ENCODE measurements at places on chromosomes 1 and 21.

DNA sequence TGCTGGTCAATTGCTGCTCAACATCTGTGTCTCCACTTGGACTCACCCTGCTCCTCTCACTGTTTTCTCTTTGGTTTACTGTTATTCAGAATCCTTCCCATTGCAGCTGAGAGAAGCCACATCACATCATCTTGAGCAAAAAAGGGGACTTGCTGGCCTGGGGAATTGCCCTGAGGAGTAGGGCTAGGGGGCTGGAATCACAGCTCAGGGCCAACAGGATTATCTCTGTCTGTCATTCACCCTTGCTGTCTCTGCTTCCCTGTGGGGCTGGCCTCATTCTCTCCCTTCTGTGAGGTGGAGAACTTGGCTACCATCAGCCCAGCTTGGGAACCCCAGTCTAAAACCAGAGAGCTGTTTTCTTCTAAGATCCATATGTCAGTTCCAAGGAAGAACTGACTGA, 140.7 kb upstream of the WNT4 start:
- no peak for DNase-seq

- DNase-seq = no peak
Measured at GRCh38 chr1:76351655-76352054, 277.1 kb downstream of the ST6GALNAC3 start.

- DNase-seq = no peak
Measured at GRCh38 chr1:227728059-227728891, 6.8 kb downstream of the JMJD4 start.

DNA sequence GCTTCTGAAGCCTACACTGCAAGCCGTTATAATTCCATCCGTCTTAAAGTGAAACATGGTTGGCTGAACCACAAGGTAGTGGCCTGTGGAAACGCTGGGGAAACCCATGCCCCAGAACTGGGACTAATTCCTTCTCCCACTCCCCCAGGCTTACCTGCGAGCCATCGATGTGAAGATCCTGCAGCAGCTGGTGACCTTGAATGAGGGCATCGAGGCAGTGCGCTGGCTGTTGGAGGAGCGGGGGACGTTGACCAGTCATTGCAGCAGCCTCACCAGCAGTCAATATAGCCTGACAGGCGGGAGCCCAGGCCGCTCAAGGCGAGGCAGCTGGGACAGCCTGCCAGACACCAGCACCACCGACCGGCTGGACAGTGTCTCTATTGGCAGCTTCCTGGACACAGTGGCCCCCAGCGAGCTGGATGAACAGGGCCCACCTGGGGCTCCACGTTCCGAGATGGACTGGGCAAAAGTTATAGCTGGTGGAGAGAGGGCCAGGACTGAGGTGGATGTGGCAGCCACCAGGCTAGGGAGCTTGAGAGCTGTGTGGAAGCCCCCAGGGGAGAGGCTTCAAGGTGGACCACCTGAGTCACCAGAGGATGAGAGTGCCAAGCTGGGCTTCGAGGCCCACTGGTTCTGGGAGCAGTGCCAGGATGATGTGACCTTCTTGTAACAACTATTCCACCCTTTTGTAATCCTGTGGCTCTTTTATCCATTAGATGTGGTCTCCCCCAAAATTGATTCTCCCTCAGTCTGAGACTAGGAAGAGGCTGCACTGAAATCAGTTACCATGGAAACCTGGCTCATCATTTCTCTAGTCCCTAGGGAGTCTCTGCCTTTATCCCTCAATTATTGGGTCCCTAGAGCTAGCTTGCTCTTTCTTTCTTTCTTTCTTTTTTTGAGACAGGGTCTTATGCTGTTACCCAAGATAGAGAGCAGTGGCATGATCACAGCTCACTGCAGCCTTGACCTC, 16.7 kb downstream of the LURAP1 start:
- no peak for DNase-seq

DNA sequence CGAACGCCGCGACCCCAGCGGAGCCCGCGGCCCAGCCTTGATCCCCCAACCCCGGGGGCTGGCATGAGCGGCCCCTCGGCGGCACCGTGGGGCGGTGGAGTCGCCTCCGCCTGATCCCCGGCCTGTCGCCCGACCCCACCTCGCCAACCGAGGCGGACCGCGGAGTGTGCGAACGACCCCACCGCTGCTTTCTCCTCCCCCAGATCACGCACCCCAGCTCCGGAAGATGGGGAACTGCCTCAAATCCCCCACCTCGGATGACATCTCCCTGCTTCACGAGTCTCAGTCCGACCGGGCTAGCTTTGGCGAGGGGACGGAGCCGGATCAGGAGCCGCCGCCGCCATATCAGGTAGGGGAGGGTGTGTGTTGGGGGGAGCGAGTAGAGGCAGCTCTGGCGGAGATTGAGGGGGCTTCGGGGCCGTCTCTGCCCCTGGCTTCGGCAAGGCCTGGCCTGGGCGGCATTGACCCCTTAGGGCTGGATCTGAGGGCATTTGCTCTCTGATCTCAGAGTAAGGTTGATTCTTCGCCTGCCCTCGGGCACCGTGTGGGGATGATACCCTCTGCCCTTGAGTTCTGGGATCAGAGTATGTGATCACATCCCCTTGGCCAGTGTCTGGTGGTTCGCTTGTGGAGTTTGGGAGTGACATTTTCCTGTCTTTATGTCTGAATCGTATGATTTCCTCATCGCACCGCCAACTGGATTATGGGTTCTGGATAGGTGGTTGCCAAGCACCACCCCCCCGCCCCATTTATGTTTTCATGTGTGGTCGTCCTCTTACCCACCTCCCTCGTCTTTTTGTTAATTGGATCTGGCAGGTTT, 668 bp downstream of the RNF11 start:
- DNase-seq = no peak

- DNase-seq = no peak
Measured at GRCh38 chr1:184075055-184076029, 23.8 kb downstream of the TSEN15 start.

GRCh38 chr1:182080955-182081582, 19.6 kb upstream of the ZNF648 start:
- peak; percentile 50 for DNase-seq

DNA sequence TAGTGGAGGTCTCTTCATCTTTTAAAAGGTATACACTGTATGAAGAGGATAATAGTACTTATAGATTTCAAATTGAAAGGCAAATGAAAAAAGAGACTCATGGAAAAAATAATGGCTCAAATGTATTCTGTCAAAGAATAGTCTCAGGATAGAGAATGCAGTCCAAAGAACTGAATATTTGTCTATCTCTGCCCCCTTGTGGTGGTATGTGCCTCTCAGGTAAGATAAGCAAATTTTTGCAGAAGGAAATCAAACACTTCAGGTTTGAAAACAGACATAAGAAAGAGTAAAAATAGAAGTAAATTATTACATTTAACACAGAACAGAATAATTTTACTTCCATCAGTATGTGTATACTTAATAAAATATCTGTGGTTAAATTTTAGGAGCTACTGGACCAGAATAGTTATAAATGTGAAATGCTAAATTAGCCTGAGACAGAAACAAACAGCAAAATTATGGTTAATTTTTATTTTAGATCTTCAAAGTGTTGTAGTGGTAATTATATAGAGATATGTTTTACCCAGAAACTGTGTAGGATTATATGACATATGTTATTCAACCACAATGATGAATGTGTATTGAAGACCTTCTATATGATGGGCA, 164.4 kb upstream of the PALMD start:
- DNase-seq = no peak

GRCh38 chr1:39499668-39500067, 8.2 kb downstream of the BMP8A start:
- no peak for DNase-seq

GRCh38 chr1:212610575-212610967, 2.0 kb downstream of the ATF3 start:
- no peak for DNase-seq

DNA sequence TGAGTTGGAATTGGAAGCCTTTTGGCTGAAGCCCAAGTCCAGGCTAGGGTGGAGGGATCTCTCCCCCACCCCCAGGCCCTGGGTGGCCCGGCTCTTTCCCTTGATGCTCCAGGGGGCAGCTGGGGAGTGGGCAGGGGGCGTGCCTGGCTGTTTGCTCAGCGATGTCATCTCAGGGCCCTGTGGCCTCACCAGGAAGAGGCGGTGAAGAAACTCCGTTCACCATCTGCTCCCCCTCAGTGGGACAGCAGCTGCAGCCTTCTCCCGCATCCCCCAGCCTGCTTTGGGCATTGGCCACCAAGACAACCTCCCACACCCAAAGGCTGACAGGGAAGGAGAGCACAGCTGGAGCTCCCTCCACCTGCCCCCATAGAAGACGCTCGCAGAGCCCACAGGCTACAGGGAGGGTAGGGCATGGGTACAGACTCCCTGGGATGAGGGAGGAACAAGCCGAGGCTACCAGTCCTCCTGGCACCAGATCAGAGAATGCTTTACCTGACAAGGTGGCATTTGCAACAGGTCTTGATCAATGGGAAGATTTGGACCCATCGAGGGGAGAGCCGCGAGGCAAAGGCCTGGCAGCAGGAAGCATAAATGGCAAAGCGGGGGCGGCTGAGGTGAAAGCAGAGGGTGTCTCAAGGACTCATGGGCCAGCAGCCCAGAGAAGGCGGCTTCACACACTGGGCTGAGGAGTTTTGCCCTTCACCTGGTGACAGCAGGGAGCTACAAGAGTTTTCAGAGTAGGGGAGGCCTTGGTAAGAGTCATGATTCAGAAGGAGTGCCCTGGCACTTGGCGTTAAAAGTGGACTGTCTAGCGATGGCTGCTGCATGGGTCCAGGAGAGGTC, 6.5 kb upstream of the GUCA2A start:
- DNase-seq = no peak

GRCh38 chr1:195934817-195935553, 673.3 kb downstream of the KCNT2 start:
- DNase-seq = no peak

DNA sequence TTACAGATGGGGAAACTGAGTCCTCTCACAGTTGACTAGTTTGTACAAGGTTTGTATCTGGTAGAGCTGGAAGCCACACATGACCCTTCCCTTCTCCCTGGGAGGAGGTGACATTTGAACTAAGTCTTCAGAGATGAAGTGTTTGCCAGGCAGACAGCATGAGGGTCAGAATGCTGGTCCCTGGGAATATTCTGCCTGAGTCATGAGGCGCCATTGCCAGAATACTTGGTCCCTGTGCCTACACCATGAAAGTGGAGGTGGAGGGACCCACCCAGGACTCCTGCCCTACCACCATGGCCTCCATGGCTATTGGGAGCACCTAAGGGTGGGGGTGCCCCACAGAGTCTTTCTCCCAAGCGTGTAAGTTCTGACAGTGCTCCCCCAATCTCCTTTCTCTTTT, 7.0 kb downstream of the RPS6KA1 start:
- DNase-seq = no peak

- DNase-seq = no peak
Measured at GRCh38 chr1:45008076-45008475, 3.0 kb downstream of the HECTD3 start.

DNA sequence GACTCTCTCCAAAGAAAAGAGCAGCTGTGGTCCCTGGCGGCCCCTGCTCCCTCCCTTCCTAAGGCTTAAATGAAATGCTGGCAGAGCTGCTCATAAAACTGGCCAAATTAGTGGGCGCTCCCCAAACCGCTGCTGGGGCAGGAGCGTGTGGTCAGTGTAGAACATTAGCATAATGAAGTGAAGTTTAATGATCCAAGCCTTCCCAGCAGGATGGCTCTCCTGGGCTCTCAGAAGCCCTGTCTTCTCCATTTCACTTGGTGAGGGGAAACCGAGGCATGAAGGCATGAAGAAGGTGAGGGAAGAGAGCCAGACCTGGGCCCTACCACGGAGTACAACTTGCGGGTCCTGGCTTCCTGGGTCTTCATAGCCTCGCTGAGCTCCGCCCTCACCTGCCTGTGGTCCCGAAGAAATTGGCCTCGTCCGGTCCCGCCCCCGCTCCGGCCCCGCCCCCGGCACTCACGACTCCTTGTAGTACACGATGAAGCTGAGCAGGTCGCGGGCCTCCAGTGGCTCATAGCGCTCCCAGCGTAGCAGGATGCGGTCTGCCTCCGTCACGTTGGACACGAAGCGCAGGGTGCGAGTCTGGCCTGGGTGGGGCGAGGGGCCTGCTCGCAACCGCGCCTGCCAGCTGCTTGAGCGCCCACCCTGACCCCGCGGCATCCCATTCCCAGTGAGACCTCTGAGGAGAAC, 10.3 kb downstream of the INSRR start:
- no peak for DNase-seq

- DNase-seq = no peak
Measured at GRCh38 chr1:151790940-151791651, 796 bp upstream of the TDRKH start.

DNA sequence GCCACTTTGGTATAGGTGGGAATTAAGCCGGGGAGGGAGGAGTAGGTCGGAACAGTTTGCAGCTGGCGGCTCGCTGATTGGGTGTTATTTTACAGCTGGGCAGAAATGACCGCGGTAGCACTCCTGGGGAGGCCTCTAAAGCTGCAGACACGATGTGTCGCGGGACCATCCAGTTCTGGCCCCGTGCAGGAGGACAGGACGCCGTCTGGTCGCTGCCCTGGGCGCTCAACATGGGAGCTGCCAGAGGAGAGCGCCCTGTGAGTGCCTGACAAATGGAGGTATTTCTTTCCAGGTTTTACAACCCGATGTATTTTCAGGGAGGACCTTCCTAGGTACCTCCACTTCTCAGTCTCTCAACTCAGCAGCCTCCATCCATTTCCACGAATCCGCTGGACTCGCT, 46.2 kb downstream of the CDC7 start:
- no peak for DNase-seq

DNA sequence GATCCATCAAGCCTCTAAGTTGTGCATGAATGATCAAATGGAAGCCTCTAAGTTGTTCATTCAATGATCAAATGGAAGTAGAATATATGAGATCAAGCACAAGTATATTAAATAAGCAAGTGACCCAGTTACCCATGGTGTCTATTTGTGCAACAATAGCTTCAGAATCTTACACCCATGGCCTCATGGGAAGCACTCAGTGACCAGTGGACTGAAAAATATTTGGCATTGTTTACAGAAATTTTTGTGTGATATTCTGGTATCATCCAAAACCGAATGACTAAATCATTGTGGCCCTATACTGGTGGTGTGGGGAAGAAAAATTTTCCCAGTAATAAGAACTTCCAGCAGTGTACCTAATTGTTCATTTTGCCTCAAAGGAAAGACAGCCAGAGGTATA, 46.6 kb downstream of the DUSP10 start:
- DNase-seq = no peak

DNA sequence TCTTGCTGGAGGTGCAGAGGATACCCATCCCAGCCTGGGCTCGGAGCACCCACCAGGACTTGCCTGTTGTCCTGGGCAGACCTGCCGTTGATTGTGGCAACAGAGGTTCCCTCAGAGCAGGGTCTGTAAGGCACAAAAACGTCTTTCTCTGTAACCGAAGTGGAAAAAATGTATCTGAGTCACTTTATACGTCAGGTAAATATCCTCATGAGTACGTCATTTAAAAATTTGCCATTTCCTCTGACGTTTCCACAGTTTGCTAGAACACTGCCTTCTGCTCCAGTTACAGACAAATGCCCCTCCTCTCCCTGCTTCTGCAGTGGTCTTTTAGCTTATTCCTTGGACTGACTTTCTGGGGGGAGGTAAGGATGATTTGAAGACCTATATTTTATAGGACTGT, 326.8 kb downstream of the HHAT start:
- DNase-seq = no peak

GRCh38 chr1:103109311-103109920, 1.1 kb upstream of the COL11A1 start:
- no peak for DNase-seq
